ENCODE measurements at places on chromosomes 11 and 22. TPM values are rescaled to one million over a fixed set of nuclear protein-coding genes. Genes with fewer than 3 reads are reported as not detected.

GRCh38 chr11:19232910-19233503, 7.7 kb downstream of the E2F8 start:
- no peak for DNase-seq

DNA sequence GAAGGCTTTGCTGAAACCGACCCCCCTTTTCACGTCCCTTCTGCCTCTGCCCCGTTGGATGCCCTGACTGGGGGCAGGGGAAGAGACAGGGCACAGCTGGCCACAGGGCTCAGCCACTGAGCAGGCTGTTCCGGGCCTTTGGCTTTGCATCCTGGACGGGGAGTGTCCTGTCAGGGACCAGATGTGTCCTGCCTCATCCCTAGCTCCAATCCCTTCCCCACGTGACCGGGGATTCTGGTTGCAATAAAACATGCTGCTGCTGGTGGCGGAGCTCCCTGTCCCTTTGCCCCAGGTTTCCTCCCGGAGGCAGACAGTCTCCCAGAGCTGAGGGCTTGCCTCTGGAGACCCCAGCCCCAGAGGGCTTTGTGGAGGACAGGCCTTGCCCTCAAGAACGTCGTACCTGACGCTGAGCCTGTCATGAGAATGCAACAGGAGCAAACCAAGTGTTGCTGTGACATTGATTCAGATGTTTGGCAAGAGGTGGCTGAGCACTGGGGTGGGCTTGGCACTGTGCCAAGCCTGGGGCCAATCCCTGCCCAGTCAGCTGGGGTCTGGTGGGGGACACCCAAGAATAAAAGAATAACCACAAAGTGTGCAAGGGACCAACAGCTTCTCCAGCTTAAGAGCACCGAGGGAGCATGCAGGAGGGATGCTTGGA, 7.3 kb downstream of the CDC42EP2 start:
- DNase-seq: no peak

DNA sequence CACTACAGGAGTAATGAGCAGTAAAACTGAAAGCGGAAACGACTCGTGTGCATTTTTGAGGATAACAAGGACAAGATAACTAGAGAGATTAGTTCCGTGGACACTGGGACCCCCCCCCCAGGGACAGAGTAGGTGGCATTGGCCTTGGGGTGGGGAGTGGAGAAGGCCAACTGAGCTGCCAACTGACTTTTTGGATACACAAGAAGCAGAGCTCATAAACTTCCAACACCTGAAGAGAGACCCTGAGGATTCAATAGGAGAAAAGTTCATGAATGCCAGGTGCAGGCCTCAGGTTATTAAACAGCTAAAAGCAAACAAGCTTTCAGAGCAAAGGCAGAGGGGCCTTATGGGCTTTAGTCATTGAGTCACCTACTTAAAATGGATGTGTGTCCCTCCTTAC, 17.6 kb upstream of the PRSS23 start:
- no peak for DNase-seq

GRCh38 chr11:72778535-72779494, 15.0 kb downstream of the STARD10 start:
- DNase-seq: no peak

AHNAK gene
- 550 TPM for total RNA-seq

ARHGAP20 gene
- 4.6 TPM for total RNA-seq

MUC15 gene
- total RNA-seq: 21.2 TPM

USH1C gene
- total RNA-seq: 5.3 TPM

Measured in umbilical cord (tissue), 2 donors.